ENCODE measurements at places on chromosomes 2 and 18. TPM values are rescaled to one million over a fixed set of nuclear protein-coding genes. Genes with fewer than 3 reads are reported as not detected.

GRCh38 chr2:696999-697627 is 19.9 kb upstream of the TMEM18 start:
- no peak for DNase-seq

GRCh38 chr18:80253871-80254492 is 6.7 kb upstream of the PARD6G start:
- DNase-seq, result no peak

DNA sequence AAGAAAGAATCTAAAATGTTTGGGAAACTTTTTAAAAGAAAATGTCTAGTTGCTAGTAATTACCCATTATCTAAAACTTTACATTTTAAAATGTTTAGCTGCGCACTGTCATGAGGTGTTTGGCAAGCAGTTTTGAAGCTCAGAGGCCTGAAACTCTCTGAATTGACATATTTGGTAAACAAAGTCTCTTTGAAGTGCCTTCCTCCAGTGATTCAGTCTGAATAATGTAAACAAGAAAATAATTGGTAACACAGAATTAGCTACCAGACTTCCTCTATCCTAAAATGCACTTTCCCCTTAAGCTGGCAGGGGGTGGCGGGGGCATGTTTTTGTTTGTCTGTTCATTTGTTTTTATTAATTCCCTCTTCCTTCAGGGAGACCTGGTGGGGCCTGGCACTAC is 61.4 kb downstream of the WDR75 start:
- no peak for DNase-seq

- DNase-seq, result no peak
Measured at GRCh38 chr2:240990726-240991377, 7.6 kb upstream of the SNED1 start.

CCDC85A gene
- total RNA-seq, result 0.70 TPM

DNA sequence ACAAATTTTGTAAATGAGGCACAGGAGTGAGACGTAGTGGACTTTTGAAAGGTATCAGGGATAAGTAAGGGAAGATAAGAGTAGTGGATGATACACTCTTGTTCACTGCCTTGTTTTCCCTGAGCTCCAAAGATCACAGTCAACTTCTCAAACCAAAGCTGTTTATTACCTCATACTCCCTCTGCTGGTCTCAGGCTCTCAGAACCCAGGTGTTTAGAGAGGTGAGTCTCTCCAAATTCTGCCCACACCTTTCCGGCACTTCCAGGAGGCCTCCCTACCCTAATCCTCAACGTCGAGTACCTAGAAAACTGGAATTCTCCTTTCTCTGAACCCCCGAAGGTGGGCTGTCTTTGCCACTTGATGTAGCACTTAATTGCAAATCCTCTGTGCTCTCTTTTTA is 621.1 kb downstream of the BCL11A start:
- no peak for DNase-seq

ZNF396 gene
- 2.7 TPM for total RNA-seq

DNA sequence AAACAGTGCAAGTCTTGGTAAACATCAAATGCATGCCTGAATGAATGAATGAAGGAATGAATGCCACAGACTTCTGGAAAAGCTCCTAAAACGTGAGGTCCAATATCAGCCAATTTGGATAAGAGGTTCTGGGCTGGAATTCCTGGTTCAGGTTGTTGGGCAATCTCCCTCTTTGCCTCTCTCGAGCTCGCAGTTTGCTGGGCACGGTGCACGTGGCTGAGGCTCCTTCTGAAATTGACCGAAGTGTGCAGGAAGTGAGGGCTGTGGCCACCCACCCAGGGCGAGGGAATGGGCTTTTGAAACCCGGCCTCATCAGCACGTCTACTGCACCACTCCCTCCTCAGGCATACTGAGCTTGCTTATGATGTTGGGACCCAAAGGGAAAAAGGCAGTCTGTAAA is 288.8 kb upstream of the HS6ST1 start:
- no peak for DNase-seq

GRCh38 chr2:1777156-1777555 is 32.8 kb upstream of the PXDN start:
- DNase-seq, result no peak

GRCh38 chr18:12334863-12335262 is 26.8 kb downstream of the TUBB6 start:
- DNase-seq, result no peak

- DNase-seq, result no peak
Measured at GRCh38 chr18:15165048-15165447, 417.1 kb downstream of the ANKRD30B start.

GRCh38 chr18:10912790-10913545 is 236.4 kb downstream of the PIEZO2 start:
- peak; percentile 69 for DNase-seq

GRCh38 chr2:18319987-18320386 is 240.5 kb downstream of the RDH14 start:
- peak; percentile 6 for DNase-seq

- peak; percentile 44 for DNase-seq
Measured at GRCh38 chr2:159714247-159714930, 2.1 kb downstream of the MARCHF7 start.

EFHD1 gene
- total RNA-seq, result not detected

RPS27A gene
- 1,837 TPM for total RNA-seq

GRCh38 chr2:163405298-163405697 is 330.5 kb downstream of the FIGN start:
- DNase-seq, result no peak

DNA sequence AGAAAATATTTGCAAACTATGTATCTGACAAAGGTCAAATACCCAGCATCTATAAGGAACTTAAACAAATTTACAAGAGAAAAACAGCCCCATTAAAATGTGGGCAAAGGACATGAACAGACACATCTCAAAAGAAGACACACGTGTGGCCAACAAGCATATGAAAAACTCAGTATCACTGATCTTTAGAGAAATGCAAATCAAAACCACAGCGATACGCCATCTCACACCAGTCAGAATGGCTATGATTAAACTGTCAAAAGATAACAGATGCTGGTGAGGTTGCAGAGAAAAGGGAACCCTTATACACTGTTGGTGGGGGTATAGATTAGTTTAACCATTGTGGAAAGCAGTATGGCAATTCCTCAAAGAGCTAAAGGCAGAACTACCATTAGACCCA is 64.3 kb upstream of the RBMS1 start:
- DNase-seq, result no peak

TTC27 gene
- 24.6 TPM for total RNA-seq

WDR7 gene
- 6.6 TPM for total RNA-seq

ZNF519 gene
- total RNA-seq, result 8.0 TPM

- no peak for DNase-seq
Measured at GRCh38 chr2:29848566-29849310, 72.6 kb downstream of the ALK start.

DNA sequence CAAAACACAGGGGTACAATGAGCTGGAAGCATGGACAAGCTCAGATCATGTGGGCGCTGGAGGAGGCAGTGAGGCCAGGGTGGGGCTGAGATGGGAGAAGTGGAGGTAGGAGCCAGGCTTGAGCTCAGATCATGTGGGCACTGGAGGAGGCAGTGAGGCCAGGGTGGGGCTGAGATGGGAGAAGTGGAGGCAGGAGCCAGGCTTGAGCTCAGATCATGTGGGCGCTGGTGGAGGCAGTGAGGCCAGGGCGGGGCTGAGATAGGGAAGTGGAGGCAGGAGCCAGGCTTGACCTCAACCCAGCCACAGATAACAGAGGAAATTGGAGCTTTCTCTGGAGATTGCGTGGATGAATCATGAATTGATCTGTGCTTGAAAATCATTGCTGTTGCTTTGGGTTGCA is 48.3 kb upstream of the TMEM18 start:
- no peak for DNase-seq

DNA sequence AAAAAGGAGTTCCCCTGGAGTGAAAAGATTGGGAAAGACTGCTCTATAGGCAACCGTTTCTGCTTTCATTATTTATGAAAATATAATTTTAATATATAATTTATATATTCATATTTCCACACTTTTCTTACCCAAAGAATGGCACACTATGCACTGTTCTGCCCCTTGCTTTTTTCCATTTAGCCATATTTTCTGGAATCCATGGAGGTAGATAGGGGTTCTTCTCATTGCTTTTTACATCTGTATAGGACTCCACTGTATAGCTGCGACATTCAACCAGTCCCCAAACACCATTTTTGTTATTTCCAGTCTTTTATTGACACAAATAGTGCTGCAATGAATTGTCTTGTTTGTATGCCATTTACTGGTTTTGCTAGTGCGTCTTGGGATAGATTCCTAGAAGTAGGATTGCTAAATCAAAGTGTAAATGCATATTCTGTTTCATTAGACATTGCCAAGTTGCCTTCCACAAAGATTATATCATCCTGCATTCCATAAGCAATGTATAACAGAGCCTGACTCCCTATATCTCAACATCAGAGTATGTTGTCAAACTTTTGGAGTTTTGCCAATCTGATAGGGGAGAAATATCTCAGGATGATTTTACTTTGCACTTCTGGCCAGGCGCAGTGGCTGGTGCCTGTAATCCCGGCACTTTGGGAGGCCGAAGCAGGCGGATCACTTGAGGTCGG is 26.6 kb upstream of the TCF7L1 start:
- DNase-seq, result no peak

DNA sequence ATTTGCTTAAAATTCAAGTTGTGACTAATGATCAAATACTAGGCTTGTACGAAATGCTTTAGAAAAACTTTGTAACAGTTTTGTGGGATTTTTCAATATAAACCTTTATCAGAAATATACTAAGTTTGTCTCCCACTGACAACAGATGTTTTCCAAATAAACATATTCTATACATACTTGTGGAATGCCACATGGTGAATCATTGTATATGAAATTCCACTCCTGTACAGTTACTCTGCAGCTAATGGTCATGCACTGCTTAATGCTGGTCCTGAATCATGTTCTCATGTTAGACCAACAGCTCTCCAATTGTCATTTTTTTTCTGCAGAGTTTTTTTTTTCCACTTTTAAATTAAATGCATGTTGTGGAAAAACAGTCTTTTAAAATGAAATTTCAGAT is 90.1 kb downstream of the DPP4 start:
- DNase-seq, result no peak

GRCh38 chr18:63157293-63158011 is 162.1 kb downstream of the BCL2 start:
- DNase-seq, result no peak

CYRIA gene
- total RNA-seq, result 10.7 TPM

DNA sequence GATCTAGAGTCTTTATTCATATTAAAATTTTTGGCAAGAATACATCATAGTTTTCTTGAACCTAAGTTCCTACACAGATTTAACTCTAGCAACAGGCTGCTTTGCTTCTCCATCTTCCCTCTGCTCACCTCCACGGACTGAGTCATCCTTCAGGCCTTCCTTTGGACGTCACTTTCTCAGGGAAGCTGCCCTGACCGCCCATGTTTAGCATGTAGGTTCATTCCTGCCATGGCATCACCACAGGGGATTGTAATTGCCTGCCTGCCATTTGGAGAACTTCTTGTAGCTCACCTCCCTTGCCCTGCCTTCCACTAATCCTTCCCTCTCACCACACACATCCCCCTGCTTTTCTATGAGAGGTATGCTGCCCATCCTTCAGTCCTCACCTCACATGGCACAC is 43.9 kb upstream of the B3GNT2 start:
- DNase-seq, result no peak

- DNase-seq, result peak; percentile 81
Measured at GRCh38 chr2:105235388-105236059, 6.0 kb upstream of the GPR45 start.

GRCh38 chr2:60070736-60071489 is 482.5 kb downstream of the BCL11A start:
- DNase-seq, result no peak

DNA sequence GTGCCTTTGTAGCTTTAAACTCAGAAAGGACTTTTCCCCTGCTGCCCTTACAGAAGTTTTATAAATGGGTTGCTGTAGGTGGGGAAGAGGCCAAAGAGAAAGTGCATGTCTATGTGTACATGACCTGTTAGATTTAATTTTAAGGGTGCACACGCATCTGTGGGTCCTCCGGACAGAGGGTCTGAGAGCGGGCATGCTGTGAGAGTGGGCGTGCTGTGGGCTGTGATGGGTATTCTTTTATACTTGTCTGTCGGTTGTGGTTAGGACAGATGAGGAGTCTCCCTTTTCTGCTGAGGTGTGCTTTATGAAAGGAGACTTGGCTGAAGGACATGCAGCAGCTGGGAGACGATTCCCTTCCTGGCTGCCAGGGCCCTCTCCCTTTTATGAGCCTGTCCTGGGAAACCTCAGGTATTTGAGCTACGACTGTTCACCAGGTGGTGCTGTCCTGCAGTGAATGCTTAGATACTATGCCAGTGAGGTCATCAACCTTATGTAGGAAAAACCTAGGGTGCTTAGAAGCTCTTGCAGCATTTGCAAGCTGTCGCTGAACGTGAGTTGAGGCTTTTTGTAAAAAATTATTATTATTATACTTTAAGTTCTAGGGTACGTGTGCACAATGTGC is 67.5 kb downstream of the TANC1 start:
- peak; percentile 63 for DNase-seq

DNA sequence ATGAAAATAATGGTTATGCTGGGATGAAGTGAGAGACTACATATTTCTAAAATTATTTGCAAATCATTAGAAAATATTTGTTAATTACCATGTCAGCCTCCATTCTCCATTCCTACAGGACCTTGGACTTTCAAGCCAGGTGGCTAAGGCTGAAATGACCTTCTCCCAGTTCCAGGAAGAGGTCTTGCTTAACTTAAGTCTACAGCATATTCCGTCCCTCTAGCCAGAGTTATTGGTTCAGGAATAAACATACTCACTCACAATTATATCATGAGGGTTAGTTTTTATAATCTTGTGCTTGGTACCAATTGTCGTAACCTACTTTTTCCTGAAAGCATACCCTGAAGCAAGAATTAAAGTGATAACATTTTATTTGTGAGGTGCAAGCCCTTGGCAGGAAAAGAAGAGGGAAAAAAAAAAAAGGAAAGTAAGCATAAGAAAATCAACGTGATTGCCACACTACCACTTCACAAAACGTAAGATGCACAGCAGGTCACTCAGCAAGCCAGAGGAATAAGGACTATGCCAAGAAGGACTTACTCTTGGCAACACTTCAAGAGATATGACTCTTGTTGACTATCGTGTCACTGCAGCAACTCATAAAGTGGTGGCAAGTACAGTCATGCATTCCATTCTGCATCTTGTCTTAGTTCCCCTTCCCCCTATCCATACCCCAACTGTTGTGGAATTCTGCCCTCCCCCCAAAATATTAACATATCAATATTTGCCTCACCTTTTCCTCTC is 479.1 kb downstream of the MBD2 start:
- DNase-seq, result peak; percentile 2

GRCh38 chr2:97662386-97662894 is 1.4 kb downstream of the ACTR1B start:
- DNase-seq, result no peak

DNA sequence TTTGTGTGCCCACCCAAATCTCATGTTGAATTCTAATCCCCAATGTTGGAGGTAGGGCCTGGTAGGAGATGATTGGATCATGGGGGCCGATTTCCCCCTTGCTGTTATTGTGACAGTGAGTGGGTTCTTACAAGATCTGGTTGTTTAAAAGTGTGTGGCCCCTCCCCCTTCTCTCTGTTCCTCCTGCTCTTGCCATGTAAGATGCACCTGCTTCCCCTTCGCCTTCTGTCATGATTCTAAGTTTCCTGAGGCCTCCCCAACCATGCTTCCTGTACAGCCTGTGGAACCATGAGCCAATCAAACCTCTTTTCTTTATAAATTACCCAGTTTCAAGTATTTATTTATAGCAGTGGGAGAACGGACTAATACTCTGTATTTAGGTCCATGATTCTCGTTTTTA is 588.1 kb downstream of the DCDC2C start:
- no peak for DNase-seq

COL4A3 gene
- 3.9 TPM for total RNA-seq

GRCh38 chr2:105737980-105738657 is 6.6 kb upstream of the NCK2 start:
- no peak for DNase-seq
